ENCODE measurements at places on chromosomes 3 and 15. TPM values are rescaled to one million over a fixed set of nuclear protein-coding genes. Genes with fewer than 3 reads are reported as not detected.

RBPMS2 gene
- 10.7 TPM for polyA plus RNA-seq

P2RY14 gene
- 0.85 TPM for polyA plus RNA-seq

ACAN gene
- 4.1 TPM for polyA plus RNA-seq

PTX3 gene
- polyA plus RNA-seq: 3.4 TPM

AHSG gene
- 0.50 TPM for polyA plus RNA-seq

DNA sequence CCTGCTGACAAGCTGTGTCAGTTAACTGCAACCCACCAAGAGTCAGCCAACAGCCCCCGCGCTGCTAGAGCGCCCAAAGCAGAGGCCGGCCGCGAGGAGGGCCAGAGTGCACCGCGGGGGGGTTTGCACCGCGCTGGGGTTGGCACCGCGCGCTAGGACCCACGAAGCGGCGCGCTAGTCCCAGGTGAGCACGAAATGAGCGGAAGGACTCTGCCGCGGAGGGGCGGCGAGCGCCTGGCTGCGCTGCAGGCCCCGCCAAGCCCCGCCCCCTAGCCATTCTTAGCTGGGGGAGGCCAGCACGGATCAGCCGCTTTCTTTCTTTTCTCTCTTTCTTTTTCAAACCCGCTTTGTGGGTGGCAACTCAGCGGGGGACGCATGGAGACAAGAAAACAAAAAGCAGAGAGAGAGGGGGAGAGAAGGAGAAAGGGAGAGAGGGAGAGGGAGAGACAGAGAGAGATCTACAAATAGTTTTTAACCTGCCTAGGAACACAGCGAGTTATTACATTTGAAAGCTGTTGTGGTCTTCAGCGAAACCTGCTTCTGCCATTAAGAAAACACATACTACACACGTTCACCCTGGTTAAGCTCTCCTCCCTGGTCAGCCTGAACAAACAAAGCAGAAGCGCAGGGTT lies 6.9 kb upstream of the FOXB1 start:
- no peak for DNase-seq

DNA sequence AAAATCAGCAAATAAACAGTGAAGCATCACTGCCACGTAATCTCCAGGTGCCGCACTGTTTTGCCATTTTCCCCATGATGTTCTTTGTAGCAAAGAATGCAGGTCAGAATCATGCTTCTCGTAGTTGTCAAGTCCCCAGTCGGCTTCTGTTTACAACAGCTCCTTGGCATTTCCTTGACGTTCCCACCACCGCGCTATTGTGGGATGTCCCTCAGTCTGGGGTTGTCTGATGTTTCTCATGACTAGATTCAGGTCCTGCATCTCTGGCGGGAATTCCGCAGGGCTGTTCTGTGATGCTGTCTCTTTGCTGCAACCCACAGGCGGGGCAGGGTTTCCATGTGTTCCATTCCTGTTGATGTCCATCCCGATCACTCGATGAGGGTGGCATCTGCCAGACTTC lies 117.9 kb upstream of the SMAD3 start:
- DNase-seq: no peak

GRCh38 chr3:88010810-88011209 lies 48.0 kb downstream of the CGGBP1 start:
- no peak for DNase-seq

DNA sequence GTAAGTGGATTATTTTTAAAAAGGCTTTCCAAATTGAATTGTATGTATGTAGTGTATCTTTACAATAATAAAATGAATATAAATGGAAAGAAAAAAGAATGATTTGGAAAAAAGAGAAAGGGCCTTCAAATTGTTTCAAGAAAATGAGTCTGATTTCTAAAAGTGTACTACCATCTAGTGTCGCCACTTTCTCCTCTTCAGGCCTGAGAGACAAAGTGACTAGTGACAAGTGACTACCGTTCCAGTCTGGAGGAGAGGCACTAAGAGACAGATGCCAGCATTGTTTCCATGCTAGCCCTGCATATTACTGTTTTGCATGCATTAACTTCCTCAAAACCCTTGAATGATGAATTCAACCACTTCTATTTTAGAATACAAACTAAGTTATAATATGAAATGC lies 39.3 kb downstream of the P3H2 start:
- no peak for DNase-seq

DNA sequence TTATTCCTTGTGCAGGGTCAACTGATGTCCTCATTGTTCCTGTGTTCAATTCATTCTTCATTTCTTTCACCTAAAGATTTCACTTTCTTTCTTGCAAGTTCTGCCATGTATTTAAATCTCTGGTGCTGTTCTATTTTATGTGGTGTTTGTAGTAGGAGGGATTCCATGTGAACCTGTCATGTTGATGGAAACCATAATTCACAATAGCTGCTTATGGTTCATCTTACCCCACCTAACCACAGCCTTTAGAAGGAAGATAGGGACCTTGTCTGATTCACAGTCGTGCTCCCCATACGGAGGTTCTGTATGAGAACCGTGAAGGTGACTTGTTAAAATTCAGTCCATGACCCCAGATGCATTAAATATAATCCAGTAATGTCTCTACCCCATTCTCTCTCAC lies 21.9 kb downstream of the SLCO2A1 start:
- no peak for DNase-seq

DNA sequence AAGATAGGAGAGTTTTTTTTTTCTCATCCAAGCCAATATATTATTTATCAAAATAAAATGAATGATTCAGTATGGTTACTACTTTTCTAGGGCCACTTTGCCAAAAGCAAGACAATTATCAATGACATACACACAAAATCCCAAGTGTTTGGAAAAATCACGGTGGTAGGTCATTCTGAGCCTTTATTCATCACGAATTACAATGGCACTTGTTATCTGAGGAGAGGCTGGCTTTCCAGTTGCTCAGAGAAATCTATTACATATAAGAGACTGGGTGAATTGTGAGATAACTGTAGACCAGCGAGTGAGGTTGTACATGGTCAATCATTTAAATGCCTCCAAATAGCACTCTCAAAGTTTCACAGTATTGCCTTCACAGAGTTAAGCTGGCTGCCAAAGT lies 20.4 kb upstream of the FGF12 start:
- no peak for DNase-seq

DNA sequence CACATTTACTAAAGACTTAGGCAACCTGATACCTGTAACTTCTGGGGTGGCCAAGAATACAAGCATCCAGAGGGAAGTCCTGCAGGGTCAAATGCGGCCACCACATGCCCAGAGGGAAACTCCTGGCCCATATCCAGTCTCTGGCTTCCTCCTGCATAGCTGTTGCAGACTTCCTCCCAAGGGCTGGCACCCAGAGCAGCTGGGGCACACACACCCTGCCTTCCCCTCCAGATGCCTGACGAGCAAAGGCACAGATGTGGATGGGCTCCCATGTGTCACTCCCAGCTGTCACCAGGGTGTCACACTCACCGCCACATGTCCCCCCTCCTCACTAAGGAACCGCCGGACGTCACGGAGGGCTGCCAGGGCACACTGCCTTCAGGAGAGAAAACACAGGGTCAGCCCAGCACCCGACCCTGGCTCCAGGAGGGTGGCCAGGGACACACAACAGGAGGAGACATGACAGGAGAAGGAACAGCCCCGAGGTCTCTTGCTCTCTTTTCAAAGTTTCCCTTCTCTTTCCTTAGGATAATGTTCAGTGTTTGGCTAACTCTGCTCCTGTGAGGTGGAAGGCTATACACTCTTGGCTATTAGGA lies 13.2 kb downstream of the PFKFB4 start:
- DNase-seq: no peak

DNA sequence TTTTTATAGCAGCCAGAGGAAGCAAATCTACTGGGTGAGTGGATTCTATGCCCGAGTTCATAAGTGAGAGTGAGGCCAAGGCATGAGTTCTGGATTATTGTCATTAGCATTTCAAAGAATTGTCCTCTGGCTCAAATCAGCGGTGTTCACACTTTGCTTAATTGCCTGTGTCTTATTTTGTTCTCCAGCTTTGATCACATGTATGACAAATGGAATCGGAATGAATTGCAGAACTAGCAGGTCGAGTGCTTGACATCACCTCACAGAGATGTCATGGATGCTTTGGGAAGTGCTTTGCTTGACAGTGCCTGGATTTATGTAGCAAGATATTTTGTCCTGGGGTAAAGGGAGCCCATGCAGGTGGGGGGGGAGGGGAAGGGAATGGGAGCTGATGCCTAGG lies 68.0 kb downstream of the SH3GL3 start:
- no peak for DNase-seq

GRCh38 chr3:20604659-20605058 lies 418.7 kb upstream of the SGO1 start:
- no peak for DNase-seq

GRCh38 chr3:169662132-169662842 lies 1.2 kb downstream of the MECOM start:
- peak; percentile 71 for DNase-seq
